Activated CD8-positive, alpha-beta memory T cell treated with anti-CD3 and anti-CD28 coated beads for 24 hours (primary cell): ENCODE measurements at places on chromosomes 1 and 21.

DNA sequence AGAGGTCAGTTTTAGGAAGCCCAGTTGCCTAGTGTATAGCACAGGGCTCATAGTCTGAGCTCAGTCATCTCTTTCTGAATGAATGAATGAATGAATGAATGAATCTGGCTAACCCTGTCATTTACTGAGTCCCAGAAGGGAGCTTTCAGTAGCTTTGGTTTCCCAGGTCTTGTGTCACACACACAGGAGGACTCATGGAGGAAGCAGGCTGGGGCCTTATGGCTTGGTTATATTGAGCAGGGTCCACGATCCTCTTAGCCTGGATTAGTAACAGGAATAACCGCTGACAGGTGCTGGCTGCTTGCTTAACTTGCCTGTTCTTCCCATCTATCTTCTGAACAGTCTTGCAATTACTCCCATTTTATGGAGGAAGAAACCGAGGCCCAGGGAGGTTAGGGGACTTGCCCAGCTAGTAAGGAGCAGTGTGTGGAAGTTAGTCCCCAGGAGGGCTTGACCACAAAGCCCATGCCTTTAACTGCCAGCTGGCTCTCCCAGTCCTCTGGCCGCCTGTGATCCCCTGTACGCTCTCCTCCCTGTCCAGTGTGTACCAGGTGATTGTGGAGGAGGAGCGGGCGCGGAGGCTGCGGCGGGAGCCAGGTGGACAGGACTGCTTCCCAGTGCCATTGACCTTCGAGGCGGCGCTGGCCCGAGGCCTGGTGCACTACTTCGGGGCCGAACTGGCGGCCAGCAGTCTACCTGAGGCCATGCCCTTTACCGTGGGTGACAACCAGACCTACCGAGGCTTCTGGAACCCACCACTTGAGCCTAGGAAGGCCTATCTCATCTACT lies 46.0 kb downstream of the PTPRU start:
- DNase-seq = no peak

DNA sequence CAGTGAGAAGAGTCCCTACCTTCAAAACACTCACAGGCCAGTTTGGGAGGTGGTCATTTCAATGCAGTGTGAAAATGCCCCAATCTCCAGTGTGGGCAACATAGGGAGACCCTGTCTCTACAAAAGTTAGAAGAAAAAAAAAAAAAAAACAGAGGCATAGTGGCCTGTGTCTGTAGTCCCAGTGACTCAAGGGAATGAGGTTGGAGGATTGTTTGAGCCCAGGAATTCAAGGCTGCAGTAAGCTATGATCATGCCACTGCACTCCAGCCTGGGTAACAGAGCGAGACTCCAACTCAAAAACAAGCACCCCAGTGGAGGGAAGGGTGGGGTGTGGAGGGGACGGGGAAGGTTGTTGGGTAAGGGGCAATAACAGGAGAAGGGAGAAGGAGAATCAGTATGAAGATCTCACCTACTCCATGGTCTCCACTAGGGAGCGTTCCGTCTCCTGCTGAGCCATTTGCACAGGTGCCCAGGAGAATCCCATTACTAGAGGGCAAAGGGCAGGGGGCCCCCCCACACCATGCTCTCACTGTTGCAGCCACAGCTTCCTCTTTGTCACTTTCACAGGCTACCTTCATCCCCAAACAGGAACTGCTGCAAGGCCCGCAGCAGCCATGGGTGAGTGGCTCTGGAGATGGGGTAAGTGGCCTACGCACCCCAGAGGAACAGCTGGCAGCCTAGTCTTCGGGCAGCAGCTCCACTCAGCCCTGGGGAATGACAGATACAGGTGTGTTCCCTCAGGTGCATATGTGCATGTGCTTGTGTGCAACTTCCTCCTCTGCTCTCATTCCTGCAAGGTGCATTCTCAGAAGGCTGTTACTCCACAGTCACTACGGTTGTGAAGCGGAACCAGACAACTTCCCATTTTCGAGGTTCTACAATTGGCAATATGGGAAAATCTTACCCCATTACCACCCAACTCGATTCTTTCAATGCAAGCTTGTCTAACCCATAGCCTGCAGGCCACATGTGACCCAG lies 87.9 kb upstream of the LYST start:
- peak; percentile 68 for DNase-seq

GRCh38 chr1:31814041-31814511 lies 1.7 kb downstream of the SPOCD1 start:
- peak; percentile 53 for DNase-seq

- no peak for DNase-seq
Observed at GRCh38 chr1:67973051-67973450, 77.4 kb downstream of the DIRAS3 start.

DNA sequence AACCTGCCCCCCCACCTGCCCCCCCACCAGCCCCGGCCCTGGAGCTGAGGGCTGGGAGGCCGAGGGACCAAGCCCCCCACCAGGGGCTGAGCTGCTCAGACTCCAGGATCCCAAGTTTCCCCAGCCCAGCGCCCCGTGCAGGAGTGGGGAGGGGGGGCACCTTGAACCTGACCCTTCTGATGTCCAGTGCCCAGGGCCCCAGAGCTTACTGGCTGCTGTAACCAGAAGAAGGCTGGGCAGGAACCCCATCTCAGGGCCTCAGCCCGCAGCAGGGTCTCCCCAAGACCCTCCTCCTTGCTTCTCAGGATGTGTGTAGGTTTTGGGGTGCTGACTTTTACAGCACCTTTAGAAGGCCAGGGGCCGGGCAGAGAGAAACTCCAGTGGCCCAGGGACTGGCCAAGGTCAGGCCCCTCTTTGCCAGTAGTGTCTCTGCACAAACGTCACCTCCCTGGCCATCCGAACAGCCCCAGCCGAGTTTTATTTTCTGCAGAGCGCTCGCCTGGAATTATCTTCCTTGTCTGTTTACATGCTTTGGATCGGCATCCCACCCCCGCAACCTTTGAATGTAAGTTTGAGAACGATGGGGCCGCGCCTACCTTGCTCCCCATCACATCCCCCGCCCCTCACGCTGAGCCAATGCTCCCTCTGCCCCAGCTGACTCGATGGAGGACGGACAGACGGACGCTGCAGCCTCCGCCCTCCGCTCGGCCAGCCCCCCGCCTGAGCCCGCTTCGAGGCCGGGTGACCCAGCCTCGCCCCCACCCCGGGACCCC lies 70.1 kb upstream of the CASZ1 start:
- peak; percentile 67 for DNase-seq

GRCh38 chr1:33120436-33121231 lies 39.7 kb downstream of the AZIN2 start:
- DNase-seq = no peak

GRCh38 chr1:178580876-178581275 lies 68.0 kb downstream of the TEX35 start:
- no peak for DNase-seq

DNA sequence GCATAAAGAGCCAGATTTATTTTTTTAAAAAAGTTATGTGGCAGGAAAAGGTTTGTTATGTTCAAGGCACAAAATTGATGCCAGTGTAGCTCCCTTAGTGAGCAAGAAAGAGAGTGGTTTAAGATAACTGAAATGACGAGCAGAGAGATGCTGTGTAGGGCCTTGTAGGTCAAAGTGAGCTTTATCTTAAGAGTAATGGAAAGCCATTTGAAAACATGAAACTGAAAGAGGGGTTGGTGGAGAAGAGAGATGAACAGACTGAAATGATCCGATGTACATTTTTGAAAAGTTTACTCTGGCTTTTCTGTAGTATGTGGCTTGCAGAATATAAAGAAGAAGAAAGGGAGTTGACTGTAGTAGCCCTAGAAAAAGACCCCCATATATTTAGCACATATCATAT lies 383.6 kb downstream of the PLA2G4A start:
- DNase-seq = no peak
